Suppressor macrophage treated with lipopolysaccharide for 1 hour (primary cell): ENCODE measurements at places on chromosomes 16 and 17.

DNA sequence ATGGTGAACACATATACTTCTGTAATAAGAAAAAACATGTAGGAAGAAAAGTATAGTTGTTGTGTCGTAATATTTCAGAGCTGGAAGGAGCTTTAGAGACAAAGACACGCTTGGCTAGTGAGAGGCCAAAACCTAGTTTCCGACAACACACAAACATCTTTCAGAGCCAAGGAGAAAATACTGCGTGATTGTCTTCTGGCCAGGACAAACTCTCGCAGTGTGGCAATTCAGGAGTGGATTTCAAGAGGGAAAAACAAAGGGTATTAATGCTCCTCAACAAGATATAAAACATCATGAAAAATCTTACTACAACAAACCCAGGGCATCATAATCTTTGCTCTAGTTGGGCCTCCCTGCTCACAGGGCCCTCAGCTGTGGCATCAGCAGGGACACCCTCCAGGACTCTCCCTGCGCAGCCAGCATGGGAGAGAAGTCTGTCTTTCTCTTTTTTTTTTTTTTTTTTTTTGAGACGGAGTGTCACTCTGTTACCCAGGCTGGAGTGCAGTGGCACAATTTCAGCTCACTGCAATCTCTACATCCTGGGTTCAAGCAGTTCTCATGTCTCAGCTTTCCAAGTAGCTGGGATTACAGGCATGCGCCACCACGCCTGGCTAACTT lies 66.4 kb downstream of the CYB5B start:
- no peak for DNase-seq

DNA sequence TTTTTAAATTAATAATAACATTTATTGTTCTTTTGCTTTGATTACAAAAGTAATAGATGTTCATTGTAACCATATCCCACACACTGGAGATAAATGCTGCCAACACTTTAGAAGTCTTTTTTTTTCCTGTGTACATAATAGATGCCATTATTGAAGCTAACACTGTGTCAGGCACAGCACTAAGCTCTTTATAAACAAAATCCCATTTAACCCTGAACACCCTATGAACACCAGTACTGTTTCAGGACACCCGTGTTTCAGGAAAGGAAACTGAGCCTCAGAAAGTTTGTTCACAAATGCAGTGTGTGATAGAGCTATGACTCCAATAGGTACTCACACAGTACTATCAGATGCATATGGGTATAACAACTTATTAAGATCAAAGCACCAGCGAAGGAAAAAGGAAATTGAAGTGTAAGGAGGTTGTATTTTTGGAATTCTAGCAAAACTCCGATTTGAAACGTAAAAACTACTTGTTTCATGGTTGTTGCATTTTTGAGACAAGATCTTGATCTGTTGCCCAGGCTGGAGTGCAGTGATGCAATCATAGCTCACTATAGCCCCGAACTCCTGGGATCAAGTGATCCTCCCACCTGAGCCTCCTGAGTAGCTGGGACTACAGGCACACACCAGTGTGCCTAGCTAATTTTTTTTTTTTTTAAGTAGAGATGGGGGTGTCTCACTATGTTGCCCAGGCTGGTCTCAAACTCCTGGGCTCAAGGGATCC lies 2.0 kb upstream of the KIFC3 start:
- no peak for DNase-seq

- DNase-seq, result peak; percentile 51
Measured at GRCh38 chr17:10120109-10120485, 78.3 kb downstream of the GAS7 start.

DNA sequence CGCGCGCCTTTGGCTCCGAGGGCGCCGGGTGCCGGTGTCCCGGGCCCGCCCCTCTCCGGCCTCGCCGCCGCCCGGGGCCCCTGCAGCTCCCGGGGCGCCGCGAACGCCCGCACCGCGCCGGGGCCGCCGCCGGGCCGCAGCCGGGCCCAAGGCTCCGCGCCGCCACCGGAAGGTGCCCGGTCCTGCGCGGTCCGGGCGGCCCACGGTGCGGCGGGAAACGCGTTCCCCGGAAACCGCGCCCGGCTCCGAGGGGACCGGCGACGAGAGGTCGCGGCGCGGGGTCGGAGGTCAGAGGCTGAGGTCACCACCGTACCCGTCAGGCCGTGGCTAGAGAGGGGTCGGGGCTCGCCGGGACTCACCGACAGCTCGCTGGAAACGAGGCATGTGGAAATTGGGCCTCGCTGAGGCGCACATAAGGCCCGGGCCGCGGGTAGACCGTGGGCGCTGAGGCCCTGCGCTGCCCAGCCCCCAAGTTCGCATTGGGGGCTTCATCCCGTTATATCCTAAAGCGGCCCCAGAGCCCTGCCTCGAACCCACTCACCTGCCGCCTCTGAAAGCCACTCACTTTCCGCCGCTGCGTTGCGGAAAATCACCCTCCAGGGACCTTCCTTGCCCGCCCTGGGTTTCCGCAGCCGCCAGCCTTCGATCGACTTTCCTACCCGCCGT lies at the start of gene DUS1L:
Gene DUS1L (minus strand): TSS at position 167 of the 666 bp plus-strand sequence. CDS start 745 bp downstream, outside the sequence.
- peak; percentile 88 for DNase-seq

DNA sequence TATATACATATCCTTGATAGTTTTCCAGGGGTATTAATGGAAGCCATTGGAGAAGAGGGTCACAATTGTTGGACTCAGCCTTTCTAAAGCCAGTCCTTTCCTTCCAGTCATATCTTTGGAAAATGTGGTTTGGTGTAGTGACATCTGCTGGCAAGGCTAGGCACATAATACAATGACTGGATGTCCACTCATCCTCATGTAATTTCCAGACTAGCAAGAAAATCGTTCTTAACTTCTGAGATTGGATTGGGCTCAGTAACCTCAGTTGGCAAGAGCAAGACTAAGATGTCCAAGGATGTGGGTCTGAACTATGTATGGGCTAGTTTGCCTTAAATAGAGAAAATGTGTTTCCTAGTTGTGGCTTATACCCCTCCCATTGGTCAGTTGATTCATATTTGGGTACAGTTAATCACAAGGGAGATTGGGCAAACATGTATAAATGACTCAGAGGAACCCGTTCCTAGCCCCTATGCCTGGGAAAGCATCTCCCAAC lies 8.7 kb upstream of the KAT7 start:
- DNase-seq, result peak; percentile 76

GRCh38 chr17:52106638-52107261 lies 51.8 kb downstream of the CA10 start:
- peak; percentile 48 for DNase-seq

DNA sequence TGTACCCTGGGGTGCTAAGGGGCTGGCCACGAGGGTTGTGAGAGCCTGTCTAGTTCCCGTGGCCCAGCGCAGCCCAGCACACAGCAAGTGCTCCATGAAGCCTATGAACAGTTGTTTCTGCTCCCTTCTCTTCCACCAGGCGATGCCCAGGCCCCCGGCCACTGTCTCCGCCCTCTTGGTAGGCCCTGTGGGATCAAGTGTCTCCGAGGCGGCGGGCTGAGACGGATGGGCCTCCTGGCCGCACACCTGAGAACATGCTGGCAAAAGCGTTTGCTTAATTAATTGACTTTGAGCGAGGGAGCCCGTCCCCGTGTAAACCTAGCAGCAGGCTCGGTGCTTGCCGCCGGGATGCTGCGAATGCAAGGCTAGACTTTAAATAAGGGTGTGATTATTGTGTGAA lies 129.7 kb upstream of the GSE1 start:
- DNase-seq, result no peak

- DNase-seq, result no peak
Measured at GRCh38 chr17:33854596-33854995, 400.5 kb upstream of the CCL2 start.

GRCh38 chr17:58376472-58377000 lies 24.5 kb upstream of the SUPT4H1 start:
- peak; percentile 71 for DNase-seq

DNA sequence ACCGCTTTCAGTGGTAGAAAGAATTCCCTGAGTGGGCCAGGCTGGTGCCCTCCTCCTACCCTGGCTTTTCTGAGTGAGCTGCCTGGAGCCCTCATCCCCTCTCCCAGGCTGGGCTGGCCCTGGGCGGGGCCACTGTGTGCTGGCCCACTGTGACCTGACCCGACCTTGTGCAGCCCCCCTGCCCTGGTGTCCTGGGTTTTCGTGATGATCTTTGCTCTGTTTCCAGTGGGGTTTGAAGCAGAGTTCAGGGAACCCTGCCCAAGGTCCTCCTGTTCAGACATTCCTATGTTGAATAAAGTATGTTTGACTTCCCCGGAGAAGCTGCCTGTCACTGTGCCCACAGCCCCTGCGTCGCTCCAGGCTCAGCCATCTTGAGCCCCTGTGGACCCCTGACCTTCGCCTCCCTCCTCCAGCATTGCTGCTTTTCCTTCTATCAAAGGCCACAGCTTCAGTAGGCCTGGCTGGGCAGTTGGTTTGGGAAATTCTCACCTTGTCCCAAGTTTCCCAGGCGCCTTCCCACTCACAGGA lies 13.7 kb upstream of the NAGLU start:
- no peak for DNase-seq

DNA sequence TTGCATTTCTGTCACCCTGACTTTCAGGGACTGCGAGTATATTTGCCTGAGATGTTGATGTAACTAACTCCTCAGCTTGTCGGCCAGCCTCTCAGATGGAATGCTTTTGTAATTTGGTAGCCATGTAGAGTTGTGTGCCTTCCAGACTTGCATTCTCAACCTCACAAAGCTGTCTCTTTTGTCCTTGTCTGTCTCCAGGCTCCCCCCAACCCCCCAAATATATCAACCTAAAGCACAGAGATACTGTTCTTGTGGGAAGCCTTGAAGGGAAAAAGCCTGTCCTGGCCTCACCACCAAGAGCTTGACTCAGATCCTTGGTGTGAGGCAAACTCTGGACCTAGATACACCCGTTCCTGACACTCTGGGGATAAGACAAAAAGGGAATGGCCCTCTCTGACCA lies 18.4 kb downstream of the SAP30BP start:
- DNase-seq, result no peak

GRCh38 chr17:75011401-75012095 lies 922 bp upstream of the MRPL58 start:
- no peak for DNase-seq

DNA sequence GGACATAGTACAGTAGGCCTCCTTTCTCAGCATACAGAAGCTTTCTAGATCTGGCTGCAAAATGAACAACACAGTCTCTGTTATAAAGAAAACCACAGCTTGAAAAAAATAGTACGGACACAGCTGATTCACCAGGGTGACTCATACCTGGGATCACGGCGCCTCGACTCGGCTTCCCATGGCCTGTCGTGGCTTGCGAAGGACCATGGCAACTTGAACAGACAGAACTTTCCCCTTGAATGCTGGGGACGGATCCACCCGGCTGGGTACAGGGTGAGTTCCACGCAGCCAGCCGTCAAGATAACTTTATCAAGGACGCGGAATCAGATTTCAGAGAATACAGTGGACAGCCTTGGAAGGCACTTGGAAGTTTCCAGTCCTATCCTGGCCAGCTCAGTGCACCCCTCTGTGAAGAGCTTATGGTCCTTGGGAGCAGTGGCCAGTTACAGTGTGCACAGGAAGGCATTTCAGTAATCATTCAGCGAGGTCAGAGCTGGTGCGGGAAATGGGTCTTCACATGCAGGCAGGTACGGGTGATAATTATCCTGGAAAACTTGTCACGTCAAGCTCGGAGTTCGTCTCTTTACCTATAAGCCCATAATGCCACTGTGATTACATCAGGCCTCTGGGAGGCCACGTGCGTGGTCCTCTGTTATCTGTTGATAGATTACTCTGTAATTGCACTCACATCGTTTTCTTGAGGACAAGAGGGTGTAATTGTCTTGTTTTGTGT lies 57.9 kb upstream of the MAF start:
- no peak for DNase-seq

- peak; percentile 73 for DNase-seq
Measured at GRCh38 chr17:7716901-7717755, at the start of gene DNAH2. DNAH2 (plus strand) TSS chr17:7717744; CDS start chr17:7719735, 1,991 bp downstream.

DNA sequence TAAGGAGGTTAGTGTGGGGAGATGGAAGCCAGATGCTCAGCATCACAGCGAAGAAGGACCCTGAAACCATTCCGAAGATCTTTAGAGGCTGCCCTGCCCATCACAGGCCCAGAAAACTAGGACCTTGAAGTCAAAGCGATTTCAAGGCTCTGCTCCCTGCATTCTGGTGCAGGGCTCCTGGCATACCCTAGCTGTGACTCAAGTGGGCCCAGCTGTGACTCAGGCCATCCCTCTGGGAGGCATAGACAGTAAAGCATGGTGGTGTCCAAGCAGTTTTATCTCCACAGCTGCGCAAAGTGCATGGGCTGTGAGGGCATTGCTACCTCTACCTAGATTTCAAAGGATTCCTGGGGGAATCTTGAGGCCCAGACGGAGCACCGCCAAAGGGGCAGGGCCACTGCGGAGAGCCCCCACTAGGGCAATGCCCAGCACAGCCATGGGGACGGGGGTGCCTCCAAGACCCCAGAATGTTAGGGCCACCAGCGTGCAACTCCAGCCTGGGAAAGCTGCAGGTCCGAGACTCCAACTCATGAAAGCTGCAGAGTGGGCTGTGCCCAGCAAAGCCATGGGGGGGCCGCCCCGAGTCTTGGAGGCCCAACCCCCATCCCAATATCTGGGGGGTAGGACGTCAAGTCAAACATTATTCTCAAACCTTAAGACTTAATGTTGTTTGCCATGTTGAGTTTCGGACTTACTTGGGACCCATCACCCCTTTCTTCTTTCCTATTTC lies 11.7 kb upstream of the ZNF594 start:
- DNase-seq, result no peak

DNA sequence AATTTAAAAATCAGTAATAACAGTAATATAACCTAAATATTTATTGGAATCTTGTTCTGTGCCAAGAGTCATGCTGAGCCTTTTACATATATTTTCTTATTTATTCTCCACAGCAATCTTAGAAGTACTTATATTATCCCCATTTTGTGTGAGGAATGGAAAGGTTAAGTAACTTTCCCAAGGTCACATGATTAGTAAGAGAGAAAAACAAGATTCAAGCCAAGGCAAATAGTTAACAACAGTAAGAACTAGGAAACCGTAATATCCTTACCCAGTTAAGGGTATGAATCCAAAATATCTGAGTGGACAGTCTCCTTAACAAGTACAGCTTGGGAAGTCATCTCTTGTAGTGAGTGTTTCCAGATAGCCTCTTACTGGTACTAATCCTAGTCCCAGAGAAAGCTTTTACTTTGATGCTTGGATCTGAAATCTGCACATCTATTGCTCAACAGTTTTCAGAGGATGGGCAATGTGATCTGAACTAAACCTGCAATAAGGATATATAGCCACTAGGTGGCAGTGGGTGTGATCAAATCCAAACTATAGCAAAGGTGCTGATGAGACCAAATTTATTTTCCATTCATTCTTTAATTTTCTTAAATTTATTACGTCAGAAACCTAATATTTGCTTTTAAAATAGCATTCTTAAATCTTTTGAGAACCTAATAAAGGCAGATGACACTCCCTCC lies 23.3 kb downstream of the SHISA6 start:
- DNase-seq, result peak; percentile 6

DNA sequence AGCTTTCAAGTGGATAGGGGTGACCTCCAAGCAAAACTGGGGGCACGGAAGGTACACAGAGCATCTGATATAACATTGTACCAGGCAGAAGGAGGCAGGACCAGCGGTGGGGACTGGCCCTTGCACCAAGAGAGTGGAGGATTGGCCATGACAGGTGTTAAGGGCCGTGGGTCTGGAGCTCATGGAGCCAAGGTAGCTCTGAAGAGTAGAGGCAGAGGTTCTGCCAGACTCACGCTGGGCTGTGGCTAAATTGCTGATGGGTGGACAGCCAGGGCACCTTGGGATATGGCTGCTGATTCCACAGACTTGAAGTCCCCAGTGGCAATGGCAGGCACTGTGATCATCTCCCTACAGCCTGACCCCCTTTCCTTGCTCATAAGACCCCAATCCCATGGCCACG lies 65.9 kb upstream of the NKD1 start:
- no peak for DNase-seq

- peak; percentile 82 for DNase-seq
Measured at GRCh38 chr17:64938925-64939474, 19.7 kb upstream of the LRRC37A3 start.

- DNase-seq, result no peak
Measured at GRCh38 chr17:80030730-80031410, 4.8 kb downstream of the TBC1D16 start.

- DNase-seq, result no peak
Measured at GRCh38 chr16:88618182-88618955, 20.0 kb upstream of the IL17C start.
